ENCODE measurements at places on chromosomes 13 and 19.

DNA sequence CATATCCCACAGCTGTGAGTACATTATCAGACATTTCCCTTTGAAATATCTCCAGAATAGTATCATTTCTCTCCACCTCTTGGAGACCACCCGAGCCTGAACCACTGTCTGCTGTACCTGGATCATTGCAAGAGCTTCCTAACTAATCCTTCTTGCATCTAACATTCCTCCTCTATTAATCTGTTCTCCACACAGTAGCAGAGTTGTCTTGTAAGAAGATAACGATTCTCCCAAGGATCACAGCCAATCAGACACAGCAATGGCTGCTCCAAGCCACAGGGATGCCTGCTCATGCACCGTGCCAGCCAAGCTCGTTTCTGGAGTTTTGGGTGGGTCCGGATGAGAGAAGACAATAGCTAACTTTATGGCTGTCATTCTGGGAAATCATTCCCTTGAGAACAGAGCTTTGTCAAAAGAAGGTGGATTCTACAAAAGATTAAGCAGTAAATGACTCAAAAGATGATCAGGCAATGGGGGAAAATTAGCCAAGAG lies 14.5 kb upstream of the LAIR1 start:
- DNase-seq, result no peak

DNA sequence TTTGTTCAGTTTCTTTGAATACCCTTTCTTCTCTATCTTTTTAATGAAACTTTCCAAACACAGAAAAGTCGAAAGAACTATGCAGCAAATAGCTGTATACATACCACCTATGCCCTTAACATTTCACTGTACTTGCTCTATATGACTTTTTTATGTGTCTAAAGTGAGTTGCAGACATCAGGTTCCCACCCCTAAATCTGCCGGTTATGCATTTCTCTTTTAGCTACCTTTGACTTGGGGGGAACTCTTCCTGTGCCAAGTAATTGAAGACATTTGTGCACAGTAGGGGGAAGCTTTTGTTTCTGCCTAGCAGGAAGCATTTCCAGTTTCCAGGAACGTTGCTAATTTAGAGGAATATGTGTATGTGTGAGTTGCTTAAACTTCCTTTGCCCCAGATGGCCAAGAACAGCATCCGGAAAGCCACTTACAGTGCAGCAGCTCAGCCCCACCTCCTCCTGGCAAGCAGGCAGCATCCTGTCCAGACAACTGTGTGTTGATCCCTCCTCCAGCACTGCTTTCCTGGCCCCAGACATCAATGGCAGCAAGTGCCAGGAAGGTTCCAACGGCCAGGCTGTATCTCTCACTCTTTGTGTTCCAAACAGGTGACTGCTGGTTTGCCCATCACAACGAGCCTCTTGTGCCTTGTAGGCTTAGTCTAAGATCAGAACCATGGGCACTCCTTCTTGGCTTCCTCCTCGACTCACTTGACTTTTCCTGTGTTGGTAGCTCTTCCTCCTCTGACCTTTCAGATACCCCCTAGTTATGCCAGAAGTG lies 14.7 kb upstream of the GRAMD1A start:
- DNase-seq, result no peak

DNA sequence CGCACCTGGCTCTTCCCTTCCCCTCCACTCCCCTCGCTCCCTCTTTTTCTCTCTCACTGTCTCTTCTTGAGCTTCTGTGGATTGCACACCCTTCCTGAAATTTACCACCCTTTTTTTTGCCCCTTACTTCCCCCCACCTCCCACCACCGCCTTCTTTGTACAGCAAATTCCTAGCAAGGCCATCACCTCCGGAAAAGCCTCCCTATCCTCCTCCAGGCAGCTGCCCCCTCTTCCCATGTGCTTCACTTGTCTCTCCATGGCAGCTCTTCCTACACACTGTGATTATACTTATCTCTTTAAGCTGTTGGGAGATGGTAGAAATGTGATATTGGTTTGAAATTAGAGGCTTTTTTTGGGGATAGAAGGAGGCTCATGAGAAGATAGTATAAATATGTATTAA lies 28.3 kb upstream of the KCTD4 start:
- no peak for DNase-seq

GRCh38 chr19:19529783-19530422 lies 1.2 kb downstream of the YJEFN3 start:
- no peak for DNase-seq

- DNase-seq, result peak; percentile 71
Measured at GRCh38 chr19:873084-873483, 13.6 kb downstream of the CFD start.

- DNase-seq, result no peak
Measured at GRCh38 chr19:23887642-23888041, 27.0 kb upstream of the ZNF726 start.

DNA sequence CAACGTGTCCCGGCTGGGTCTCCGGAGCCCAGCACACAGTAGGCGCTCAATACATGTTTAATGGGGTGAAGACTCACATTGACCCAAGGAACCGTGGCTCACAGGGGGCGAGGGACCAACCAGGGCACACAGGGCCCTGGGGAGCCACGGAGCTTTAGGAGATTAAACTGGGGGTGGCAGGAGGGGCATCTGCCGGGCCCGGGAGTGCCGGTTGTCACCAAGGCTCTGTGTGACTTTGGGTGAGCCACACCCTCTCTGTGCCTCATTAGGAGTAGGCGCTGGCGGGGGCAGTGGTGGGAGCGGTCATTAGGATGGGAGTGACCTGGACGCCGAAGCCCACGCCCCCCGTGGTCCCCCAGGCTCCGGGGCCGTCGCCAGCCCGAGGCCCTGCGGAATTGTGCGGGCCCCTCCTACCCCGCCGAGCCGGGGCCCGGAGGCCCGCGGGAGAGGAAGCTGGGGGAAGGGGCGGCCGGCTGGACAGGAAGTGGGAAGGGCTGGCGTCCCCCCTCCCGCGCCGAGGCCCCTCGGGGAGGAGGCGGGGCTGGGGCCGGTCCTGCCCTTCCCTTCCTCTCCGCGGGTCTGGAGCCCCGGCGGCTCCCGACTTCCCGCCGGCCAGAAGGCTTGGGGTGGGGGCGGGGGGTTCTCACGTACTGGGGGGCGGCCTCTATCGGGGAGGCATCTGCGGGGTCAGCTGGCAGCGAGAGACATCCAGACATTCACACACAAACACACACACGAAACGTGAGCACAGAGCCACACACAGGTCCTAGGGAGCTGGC lies 1.8 kb upstream of the SSBP4 start:
- DNase-seq, result peak; percentile 91

- no peak for DNase-seq
Measured at GRCh38 chr13:99034333-99035085, 56.6 kb upstream of the DOCK9 start.

- DNase-seq, result peak; percentile 78
Measured at GRCh38 chr13:90500569-90500968, 846.9 kb upstream of the MIR17HG start.

- no peak for DNase-seq
Measured at GRCh38 chr13:28478127-28478526, 16.8 kb downstream of the FLT1 start.

DNA sequence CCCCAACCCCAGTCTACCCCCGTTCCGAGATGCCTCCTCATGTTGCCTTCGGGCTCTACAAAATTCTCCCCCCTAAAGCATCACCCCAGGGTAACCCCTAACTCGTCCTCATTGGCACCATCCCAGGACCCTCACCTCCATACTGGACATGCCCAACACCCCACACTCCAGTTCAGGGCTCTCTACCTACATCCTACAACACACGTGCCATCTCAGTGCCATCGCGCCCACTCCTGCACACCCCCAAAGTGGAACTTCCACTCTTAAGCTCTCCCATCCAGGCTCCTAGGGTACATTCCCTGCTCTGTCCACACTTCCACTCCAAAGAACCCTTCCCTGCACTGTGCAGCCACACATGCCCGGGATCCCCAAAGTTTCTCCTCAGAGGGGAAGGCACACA lies 827 bp upstream of the FKRP start:
- no peak for DNase-seq

- no peak for DNase-seq
Measured at GRCh38 chr19:38266981-38267597, 2.7 kb downstream of the SPINT2 start.

- DNase-seq, result no peak
Measured at GRCh38 chr13:103451656-103452055, 385.4 kb upstream of the SLC10A2 start.

- peak; percentile 93 for DNase-seq
Measured at GRCh38 chr13:66994097-66994496, 236.0 kb downstream of the PCDH9 start.

DNA sequence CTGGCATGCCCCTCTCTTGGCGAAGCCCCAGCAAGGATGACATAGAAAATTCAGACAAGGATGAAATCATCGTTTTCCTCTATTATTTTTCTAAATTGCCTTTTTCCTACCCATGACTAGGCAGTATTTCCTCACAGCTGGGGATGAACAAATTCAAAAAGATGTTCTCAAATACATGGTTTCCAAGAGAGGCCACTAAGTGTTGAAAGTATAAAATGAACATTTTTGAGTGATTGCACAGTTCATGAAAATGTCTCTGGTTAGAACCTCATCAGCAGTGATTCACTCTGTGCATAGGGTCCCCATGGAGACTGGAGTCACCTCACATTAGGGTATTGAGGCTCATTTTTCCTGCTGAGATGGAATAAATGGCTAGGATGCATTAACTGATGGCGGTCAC lies 373.7 kb downstream of the DNAJC15 start:
- no peak for DNase-seq

DNA sequence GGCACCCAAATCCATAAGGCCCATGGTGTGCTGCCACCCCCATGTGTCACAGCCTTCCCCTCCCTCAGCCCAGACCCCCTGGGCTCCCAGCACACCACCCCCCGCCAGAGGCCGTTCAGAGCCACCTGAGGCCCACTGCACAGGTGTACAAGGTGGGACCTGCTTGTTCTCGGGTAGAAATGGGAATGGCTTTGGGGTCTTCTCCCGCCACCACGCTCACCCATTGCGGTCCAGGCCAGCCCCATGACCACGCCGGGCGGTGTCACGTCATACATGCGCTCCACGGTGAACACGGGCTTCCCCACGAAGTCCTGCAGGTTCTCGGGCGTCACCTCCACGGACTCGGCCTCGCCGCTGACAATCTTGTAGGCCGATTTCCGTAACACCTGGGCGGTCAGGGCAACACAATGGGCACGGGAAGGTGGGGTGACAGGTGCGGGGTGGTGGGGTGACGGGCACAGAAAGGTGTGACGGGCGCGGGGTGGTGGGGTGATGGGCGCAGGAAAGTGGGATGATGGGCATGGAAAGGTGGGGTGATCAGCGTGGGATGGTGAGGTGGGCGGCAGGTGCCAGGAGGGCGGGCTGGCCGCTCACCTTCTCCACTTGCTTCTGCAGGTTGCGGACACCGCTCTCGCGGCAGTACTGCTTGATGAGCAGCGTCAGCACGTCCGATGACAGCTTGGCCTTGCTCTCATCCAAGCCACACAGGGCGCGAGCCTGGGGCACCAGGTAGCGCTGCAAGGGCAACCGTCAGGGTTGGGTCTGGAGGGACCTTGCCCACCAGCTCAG lies 4.3 kb downstream of the RPL36 start:
- no peak for DNase-seq

- no peak for DNase-seq
Measured at GRCh38 chr13:24005755-24006281, 108.5 kb upstream of the C1QTNF9B start.

DNA sequence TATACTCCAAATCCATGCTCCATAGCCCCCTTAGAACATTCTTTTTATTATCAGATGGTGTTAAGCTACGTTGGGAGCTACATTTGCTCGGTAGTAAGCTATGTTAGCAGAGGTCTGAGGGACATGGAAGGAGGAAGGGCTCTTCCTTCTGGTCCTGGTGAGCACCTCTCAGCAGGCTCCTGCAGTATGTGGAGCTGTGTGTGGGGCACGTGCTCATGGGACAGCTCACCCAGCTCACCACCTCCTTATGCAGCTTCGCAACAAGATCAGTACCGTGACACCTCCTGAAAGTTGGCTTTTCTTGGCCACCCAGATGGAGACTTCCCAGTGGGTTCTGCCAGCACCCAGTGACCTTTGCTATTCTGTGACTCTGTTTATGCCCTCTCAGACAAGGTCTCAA lies 400.5 kb upstream of the SLC10A2 start:
- DNase-seq, result no peak

DNA sequence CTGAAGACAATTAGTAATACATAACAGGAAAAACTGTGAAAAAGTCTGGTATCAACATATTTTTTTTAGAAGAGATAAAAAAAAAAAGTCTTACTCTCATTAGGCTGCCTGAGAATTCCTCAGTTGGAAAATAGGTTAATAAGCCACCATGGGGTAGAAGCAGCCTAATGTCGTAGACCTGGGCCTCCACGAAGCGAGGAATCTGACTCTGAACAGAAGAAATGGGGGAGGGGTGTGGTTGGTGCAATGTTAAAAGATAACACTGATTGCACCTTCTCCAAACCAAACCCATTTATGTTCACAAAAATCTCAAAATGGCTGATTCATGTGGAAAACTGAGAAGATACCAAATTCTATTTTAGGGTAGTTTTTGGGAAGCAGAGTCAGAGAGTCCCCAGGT lies 62.4 kb downstream of the MPHOSPH8 start:
- no peak for DNase-seq

DNA sequence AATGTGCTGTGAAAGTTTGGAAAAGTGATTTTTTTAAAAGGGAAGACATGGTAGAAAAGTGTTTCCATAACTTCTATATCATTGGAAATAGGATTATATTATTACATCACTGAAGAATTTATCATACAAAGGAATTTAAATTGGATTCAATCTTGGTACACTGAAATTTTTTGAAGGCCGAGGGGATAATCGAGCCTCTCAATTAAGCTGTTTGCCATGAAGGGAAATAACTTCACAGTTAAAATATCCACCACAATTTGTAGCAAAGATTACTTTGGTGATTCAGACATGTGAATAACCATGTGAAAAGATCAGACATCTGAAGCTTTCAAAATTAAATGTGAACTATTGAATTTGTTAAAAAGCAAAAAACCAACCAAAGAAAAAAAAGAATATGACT lies 215.3 kb downstream of the KLF5 start:
- DNase-seq, result no peak

- peak; percentile 17 for DNase-seq
Measured at GRCh38 chr13:41077475-41077874, 16.2 kb downstream of the WBP4 start.

Data from OCI-M1 (cell line).